ENCODE measurements at places on chromosomes 2 and 18.

DNA sequence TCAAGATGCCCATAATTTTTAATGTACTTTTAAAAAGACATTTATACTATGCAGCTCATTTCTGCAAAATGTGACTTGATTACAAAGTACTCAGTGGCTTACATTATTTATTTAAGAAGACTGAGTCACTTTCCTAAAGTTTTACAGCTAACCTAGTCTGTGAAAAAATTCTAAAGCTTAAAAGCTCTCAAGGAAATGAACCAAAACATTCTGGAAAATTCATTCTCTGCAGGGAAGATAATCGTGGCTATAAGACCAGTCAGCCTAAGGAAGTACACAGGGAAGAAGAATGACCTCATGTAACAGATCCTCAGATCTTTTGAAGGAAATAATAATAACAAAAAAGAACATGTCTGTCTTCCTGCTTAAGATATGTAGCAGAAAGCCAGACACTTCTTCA lies 232.1 kb upstream of the STK17B start:
- no peak for DNase-seq

DNA sequence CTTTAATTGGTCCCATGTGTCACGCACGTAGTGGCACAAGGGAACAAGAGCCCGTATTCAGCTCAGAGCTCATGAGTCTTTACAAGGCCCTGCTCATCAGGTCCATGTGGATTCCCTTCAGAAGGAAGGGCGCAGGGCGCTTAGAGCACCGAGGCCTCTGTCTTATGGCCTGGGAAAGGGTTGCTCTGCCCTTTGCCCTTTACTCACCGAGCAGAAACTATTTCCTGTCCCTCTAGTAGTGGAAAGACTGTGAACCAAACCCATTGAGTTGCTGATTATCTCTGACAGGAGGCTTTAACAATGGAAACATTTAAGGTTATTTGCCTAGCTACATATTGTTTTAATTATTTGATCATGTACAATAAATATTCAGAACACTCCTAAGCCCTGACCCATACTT lies 102.0 kb upstream of the ACAA2 start:
- no peak for DNase-seq

DNA sequence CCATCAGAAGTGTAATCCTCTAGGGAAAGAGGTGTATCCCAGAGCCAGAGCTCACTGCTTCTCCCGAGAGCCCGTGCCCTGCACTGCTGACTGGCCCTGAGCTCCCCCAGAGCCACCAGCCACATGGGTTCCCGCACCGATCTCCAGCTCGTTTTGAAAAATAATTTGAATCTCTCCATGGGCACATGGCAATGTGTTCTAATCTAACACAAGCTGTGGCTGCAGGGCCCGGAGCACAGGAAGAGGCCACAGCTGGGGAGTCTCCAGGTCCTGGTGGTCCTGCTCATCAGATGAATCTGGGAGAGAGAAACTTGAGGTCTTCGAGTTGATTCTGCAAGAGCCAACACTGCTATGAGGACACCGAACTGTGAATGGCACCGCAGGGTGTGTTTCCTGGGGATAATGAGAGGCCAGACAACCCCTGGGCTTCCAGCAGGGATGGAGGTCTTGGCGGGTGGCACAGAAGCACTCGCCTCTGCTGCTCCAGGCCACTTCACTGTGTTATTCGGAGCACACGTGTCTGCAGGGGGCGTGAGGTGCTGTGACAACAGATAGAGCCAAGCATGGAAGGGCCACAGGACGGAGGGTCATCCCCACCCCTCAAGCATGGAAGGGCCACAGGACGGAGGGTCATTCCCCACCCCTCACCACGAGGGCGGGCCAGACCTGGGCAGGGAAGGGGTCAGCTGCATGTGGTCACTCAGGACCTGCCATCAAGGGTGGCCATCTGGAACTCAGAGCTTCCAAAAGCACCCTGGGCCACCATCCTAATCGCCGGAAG lies 196.8 kb downstream of the NDUFA10 start:
- DNase-seq = no peak

GRCh38 chr18:7946734-7947377 lies 379.7 kb downstream of the PTPRM start:
- DNase-seq = peak; percentile 22

- no peak for DNase-seq
These were observed 136.6 kb downstream of the MTCL1 start for GRCh38 chr18:8841781-8842485.

DNA sequence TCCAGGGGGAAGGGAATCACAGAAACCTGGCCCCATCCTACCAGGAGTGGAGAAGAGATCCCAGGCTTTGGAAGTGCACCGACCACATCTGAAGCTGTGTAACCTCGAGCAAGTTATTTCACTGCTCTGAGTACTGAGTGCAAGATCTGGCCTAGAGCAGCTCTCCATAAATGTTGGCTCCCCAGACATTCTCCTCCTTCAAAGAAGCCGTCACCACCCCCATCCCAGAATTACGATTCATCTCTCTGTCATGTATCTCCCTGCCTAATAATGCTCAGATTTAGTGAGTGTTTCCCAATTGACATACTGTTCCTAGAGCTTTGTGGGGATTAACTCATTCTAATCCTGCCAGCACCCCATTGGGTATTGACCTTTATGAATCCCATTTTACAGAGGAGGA lies 51.7 kb downstream of the TNS1 start:
- no peak for DNase-seq

DNA sequence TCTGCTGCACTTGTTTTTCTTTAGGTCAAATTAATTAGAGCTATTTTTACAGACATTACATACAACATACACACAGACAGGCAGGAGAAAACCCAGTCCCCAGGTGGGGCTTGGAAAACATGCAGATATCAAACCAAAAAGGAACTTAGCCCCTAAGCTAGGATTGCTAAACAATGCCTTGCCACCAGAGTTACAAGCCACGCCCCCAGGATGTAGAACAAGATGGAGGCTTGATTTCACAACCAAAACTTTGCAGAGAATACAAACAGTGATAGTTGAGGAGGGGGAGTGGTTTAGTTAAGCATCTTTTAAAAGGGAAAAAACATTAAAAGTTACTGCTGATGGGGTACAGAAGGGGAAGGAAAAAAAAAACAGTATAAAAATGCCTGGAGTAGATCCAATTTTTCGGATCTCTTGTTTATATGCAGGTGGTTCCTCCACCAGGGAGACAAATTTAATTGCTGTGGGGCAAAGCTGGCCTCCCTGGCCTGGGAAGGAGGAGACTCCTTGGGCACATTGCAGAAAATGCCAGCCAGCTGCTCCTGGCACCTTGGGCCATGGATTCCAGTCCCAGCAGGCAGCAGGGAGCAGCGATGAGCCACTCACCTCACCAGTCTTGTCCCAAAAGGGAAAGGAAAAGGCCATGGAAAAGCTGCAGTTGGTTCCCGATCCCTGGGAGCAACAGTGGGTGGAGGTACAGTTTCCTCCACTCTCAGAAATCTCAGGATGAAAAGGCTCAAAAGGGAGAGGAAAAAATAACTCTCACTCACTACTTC lies 348.4 kb upstream of the REG3G start:
- DNase-seq = no peak

- no peak for DNase-seq
These were observed 98.8 kb downstream of the CTAGE1 start for GRCh38 chr18:22318745-22319407.

- DNase-seq = peak; percentile 70
These were observed 697 bp downstream of the ITGA4 start for GRCh38 chr2:181457741-181458425.

DNA sequence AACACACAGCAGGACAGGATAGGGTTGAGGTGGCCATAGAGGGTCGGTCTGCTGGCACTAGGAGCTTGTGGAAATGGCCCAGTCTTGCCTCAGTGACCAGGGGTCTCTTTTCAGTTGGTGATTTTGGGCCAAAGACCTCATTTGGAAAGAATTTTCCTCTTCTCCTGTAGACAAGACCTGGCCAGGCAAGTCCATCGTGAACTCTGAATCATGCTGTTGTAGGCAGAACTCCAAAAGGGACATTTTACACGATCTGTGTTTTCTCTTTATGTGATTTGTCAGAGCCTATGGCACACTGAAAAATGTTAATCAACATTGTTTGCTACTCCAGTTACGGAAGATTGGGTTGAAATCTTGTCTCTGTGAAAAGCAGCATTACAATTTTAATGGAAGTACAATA lies 126.1 kb upstream of the PXDN start:
- DNase-seq = no peak

All from activated naive CD4-positive, alpha-beta T cell treated with anti-CD3 and anti-CD28 coated beads, Interleukin-2, amount 10 ng/mL, durations not matched to agents 7 days and 5 days (primary cell).